ENCODE measurements at places on chromosomes 11 and 22.

DNA sequence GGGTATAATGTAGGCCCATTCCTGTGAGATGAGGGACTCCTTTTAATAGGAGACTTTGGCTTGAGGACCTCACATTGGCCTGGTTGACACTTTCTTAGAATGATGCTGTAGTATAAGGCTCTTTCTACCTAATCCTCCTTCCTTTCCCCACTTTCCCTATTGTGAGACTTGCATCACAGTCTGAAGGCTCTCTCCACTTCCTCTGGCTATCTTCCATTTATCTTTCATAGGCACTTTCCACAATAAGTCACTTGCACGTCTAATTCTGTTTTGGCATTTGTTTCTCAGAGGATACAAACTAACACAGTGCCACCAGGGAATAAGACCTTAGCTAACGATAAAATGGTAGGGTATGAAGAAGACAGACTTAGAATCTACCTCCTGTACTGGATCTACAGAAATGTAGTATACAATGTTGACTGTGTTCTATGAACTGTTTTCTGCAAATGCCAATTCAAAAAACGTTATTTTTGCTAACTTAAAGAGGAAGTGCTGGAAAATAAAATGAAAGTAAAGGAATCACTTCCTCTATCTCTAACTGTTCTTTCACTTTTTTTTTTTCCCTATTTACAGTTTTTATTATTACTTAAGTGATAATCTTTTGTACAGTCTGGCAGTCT, 17.9 kb upstream of the PDE3B start:
- DNase-seq, result no peak

DNA sequence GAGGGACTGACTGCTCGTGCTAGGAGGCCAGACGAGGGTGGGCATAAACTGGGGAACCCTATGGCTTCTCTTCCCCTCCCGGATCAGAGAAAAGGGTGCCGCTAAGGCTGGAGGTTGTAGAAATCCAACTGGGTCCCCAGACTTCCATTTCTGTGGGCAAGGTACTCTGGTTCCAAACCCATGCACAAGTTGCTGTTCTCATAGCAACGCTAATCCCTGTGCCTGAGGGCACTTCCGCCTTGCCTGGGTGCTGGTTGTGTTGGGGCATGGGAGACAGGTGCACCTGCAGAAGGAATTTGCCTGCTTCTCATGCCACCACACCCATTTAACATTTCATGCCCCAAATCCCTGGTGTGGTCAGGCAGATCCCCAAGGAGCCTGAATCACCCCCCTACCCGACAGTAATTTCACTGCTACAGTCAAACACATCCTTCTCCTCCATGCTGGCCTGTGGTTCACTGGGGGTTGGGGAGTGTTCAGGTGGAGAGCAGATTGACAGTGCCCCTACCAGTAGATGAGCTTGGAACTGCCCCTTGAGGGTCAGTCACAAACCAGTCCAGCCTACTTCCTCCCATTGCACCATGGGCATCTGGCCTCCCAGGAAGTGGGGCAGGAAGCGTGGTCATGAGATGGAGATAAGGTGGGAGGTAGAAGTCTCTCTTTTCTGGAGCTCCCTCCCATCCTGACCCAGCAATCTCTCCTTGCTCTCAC, 1.2 kb downstream of the C2CD2L start:
- DNase-seq, result no peak

- no peak for DNase-seq
These were observed 193.1 kb downstream of the IGLL1 start for GRCh38 chr22:23386822-23387580.

DNA sequence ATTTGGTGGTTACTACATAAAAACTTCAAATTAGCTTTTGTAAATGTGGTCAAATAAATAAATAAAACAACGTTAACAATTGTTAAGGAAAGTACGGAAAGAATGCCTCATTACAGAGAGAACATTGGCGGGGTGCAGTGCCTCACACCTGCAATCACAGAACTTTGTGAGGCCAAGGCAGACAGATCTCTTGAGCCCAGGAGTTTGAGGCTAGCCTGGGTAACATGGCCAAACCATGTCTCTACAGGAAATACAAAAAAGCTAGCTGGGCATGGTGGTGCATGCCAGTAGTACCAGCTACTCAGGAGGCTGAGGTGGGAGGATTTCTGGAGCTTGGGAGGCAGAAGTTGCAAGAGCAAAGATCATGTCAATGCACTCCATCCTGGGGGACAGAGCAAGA, 59.4 kb upstream of the VPREB1 start:
- no peak for DNase-seq

- no peak for DNase-seq
These were observed 8.6 kb downstream of the SNAP29 start for GRCh38 chr22:20867179-20868024.

DNA sequence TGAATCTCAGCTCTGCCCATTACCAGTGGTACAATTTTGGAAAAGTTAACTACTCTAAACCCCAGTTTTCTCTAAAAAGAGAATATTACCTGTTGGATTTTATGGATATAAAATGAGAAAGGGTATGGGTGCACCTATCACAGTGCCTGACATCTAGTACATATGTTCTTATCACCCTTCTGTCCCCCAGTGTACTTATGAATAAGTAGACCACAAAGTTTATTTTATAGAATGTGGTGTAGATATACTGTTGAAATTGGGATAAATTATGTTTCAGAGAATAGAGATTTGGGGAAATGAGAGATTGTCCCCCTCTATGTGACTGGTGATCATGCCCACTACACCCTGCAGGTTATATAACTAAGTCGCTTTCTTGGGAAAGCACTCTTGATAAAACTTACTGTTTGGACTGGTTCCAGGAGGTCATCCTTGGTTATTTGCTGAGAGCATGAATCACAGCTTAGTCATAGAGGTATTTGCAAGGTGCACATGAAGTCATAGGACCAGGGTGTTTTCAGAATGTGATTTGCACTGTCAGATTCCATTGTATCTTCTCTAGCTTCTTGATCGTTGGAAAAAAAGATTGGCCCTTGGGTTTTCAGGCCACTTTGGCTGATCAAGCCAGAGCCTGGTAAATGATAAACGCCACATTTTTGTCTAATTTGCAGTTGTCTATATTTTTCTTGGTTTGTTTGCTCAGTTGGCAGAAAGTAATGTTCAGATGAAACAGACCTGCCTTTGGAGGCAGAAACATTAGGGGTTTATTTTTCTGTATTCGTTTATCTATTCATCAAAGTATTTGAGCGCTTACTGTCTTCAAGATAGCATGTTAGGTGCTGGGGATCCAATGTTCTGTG, 21.3 kb downstream of the STX3 start:
- no peak for DNase-seq

DNA sequence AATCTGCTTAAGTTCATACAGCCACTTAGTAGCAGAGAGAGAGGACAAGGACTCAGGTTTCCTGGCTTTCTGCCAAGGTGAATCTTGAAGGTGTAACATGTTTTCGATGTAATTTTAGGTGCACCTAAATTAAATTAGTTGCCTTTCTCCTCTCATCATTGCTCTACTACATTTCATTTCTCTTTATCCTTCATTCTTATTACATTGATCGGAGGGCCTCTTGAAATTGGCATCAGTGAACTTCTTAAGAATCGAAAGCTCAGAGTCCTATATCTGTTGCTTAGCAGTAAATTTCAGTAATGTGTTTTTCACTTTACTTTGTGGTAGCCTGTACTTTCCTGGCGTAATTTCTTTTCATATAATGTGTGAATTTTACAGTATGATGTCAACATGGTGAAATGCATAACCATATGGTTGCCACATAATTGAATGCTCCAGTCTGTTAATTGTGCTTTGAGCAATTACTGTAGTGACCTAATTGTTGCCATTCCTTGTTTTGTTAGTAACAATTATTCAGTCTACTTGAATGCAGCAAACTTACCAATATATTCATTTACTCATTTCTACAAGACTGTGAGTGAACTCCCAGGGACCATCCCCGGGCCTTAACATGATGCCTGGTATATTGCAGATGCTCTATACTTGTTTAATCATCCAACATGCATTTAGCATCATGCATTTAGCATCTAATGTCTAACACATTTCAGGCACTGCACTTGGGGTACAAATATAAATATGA, 138.1 kb downstream of the MAML2 start:
- no peak for DNase-seq

GRCh38 chr22:44378380-44378779, 65.6 kb upstream of the SHISAL1 start:
- no peak for DNase-seq

- DNase-seq, result no peak
These were observed 29.3 kb downstream of the ZBTB16 start for GRCh38 chr11:114088836-114089235.

- no peak for DNase-seq
These were observed 731 bp downstream of the NTM start for GRCh38 chr11:131370901-131371790.

GRCh38 chr11:86129740-86130540, 61.1 kb upstream of the PICALM start:
- DNase-seq, result no peak

- DNase-seq, result no peak
These were observed 988 bp downstream of the TNRC6B start for GRCh38 chr22:40178417-40179409.

- no peak for DNase-seq
These were observed 3.3 kb upstream of the EPS8L2 start for GRCh38 chr11:702462-703461.

- DNase-seq, result no peak
These were observed at the start of gene TRIM6 for GRCh38 chr11:5596607-5597201. TSS of gene TRIM6 (plus strand) at chr11:5596637. CDS start at chr11:5596898, 261 bp downstream.

DNA sequence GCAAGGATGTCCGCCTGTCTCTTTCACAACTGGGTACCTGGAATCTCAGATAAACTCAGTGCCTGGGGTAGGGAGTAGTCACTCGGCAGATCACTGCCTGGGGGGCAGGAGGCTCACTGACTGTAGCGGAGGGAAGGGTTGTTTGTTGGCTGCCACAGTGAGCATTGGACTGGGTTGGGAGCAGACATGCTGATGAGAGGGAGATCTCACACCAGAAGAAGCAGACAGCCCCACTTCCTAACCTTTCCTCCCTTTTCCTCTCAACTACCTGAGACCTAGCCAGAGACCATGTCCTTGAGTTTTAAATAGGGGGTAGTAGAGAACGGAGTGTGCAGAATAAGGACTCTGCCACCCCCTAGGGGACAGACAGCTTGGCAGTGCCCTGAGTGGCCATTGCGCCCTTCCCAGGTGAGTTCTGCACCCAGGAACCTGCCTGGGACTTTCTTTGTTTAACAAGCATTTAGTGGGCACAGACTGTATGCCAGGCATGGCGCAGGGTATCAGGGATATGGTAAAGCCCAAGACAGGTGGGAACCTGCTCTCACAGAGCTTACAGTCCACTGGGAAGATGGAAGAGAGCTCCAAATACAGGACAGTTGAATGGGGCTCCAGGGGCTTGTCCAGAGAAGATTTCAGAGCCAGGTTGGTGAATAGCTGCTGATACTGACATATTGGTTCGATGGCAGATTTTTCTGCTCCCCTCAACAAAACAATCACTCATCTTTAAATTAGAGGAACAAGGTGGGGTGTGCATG, 115.7 kb upstream of the NNMT start:
- no peak for DNase-seq

GRCh38 chr22:24355574-24355973, 71.8 kb upstream of the ADORA2A start:
- no peak for DNase-seq

GRCh38 chr11:66904055-66904454, 47.2 kb downstream of the LRFN4 start:
- DNase-seq, result no peak

DNA sequence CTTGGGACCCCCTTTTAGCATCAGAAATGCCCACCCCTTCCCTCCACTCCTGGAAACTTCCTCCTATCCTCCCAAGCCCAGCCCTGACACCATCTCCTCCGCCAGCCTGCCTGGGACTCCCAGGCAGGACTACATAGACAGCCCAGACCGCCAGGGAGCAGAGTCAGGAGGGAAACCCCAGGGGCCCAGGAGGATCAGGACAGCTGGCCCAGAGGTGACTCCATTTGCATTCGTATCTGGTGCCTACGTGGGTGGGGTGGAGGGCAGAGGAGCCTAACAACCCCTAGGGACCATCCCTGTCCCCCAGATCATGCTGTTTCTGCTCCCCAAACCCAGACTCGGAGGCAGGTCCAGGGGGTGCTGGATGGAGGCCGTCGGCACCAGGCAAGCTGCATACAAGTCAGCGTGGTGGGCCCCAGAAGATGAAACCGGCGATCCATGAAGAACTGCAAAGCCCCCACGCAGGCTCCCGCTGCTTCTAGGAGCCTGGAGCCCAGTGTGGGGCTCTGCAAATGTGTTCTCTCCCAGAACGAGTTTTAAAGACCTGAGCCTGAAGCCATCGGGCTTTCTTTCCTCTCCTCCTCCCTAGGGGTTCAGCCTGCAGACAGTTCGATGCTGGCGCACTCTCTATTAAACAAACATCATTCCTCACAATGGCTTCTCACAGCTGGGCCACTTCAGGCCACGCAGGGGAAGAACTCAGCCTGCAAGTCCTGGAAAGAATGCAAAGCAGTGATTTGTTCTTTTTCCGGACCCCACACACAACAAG, 1506.8 kb downstream of the BRD1 start:
- no peak for DNase-seq

DNA sequence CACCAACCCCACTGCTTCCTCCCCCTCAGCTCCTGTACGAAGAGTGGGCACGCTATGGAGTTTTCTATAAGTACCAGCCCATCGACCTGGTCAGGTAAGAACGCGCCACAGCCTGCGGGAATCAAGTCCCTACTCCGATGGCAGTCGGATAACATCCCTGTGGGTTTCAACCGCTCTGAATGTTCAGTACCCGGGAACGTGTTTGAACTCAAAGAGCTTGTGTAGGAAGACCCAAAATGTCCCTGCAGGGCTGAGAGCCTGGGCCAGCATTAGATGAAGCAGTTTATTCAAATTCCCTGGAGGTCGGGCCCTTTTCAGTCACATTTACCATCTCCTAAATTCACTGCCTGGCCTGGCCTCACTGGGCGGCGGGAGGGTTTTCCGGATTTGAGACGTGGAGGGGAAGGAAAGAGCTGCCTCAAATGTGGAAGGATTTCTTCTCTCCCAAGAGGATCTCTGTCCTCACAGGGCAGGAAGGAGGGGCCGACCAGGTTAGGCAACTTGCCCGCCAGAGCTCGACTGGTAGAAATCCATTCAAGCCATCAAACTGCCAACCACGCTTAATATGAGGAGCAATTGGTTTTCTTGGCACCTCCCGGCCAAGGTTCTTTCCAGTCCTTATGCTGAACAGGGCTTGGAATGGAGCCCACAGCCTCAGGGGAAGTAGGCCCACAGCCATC, 46.3 kb downstream of the ANO1 start:
- DNase-seq, result no peak

DNA sequence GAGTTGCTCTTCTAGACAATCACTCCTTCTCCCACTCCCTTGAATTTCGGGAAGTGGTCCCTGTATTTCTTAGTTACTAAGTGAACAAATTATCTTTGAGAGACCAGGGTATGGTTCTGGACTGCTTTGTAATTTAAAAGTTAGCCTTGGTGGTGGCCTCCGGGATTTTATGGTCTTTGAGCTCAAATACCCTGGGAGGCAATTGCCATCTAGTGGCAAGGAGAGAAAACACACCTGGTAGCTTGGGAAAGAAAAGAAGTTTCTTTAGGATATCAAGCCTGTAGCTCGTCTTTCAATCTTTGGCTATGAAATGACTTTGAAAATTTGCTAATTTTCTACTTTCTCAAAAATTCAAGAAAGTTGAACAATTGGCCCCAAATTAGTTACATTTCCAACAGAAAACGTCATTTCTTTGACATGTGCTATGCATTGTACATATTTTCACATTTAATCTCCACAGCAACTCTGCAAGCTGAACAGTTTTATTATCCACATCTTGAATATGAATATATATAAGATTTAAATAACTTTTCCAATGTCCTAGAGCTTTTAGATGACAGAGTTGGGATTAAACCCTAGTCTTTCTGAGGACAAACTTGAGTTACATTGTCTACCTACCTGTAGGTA, 39.1 kb downstream of the MMP27 start:
- DNase-seq, result no peak

- DNase-seq, result no peak
These were observed 140.0 kb downstream of the NECTIN1 start for GRCh38 chr11:119589001-119589400.

GRCh38 chr11:121958971-121959325, 157.1 kb downstream of the BLID start:
- DNase-seq, result no peak
